Cortex of kidney (tissue), 1 donor: ENCODE measurements at places on chromosomes 6 and 20.

GRCh38 chr6:20198775-20199174, 13.5 kb downstream of the MBOAT1 start:
- DNase-seq: no peak

GRCh38 chr6:50270415-50270814, 220.7 kb upstream of the DEFB112 start:
- DNase-seq: no peak

GRCh38 chr6:99011151-99011550, 63.4 kb upstream of the FBXL4 start:
- no peak for DNase-seq

DNA sequence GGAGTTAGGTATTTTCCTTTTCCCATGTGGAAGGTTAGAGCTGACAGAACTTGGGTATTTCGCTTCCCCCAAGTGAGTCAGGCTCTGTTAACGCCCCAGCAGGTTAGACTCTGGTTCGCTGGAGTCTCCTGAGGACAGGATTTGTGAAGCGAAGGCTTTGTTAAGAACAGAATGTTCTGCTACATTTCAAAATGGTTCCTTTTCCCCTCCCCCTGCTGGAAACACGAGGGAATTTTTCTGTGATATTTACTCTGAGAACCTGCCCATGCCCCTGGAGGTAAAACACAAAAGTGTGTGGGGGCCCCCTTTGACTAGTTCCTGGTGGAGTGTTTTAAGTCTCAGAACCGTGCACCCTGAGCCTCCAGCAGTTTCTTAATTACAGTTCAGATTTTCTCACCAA, 731.4 kb upstream of the CITED2 start:
- DNase-seq: no peak

GRCh38 chr6:17102258-17102870, 514 bp downstream of the STMND1 start:
- DNase-seq: no peak

GRCh38 chr20:57713505-57713903, 3.7 kb upstream of the PMEPA1 start:
- DNase-seq: no peak

- no peak for DNase-seq
Observed at GRCh38 chr20:58787211-58788005, 63.3 kb downstream of the GNAS-AS1 start.

- no peak for DNase-seq
Observed at GRCh38 chr20:16596991-16597390, 23.7 kb upstream of the KIF16B start.

DNA sequence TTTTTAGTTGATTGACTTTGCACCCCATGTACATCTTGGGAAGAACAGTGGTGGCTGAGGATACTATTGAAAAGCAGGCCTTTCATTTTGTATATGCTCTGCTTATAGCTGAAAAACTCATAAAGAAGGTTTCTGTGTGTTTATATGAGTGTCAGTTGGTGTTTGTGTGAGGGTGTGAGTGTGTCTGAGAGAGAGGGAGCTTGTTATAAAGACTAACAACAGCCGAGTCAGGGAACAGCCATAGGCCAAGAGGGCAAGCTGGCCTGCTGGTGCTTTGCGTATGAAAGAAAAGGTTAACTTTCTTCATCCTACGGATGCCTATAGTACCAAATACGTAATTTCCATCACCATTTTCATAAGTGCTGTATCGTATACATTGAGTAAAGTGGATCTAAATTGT, 88.3 kb downstream of the MTHFD1L start:
- no peak for DNase-seq
